ENCODE measurements at places on chromosomes 16 and 17.

DNA sequence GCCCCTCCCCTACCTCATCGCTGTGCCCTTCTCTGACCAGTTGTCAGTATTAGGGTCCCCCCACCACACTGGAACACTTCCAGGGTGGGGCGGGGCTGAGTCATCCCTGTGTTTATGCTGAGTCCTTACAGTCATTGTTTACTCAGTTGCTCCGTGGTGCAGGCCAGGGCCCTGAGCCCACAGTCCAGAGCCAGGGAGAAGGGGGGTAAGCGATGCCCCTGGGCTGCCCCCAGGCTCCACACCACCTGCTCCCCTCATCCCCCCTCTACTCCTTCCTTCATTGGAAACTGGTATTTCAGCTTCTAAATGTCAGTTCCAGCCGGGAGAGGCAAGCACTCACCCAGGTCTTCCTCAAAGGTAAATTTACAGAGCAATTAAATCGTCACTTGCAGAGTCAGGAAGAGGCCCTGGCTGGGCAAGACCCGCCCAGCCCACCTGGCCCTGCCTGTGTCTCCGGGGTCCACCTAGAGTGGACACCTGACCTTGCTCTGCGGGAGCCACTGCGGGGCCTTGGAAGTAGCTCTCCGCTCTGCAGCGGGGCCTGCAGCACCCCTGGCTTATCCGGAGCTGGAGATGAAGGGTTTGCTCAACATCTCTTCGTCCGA, 4.8 kb downstream of the ATP2A3 start:
- DNase-seq: no peak

DNA sequence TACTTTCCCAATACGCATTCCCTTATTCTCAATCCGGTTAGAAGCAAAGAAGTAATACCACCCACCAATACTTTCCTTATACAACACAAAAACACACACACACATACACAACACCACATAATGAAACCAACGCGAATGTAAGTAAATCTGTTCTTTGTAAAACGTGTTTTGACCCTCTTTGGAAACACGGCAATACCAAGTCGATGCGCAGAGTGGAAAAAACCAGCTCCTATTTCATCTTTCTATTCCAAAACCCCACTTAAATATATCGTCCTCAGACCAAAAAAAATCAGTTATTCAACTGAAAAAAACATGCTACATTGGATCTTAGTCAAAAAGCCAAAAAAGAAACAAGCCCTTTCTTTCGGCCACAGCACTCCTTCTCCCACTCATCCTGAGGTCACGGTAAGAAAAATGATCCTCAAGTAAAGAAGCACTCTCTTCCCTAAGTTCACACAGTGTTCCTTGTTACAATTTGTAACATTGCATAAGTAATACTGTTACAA, 31.0 kb upstream of the ARL4D start:
- DNase-seq: no peak

DNA sequence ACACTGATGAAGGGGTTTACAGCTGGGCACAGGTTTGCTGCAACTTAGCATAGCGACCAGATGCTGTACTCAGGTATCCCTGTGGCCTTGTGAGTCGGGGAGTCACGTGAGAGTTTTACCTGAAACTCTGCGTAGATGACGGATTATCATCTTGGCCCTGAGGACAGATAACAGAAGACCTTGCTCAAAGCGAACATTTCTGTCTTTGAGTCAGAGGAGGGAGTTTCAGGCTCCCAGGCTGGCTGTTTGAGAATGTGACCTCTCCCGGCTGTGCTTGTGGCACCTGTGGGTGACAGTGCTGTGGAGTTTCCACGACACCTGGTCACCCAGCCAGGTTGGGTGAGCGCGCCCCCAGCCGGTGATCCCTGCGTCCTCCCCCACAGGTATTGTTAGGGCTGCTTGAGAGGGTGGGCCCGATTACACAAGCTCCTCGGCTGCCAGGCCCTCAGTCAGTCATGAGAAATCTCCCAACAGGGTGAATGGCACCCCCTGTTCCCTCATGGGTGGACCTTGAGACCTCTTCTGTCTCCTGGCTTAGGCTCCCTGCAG, 44.4 kb upstream of the CRISPLD2 start:
- no peak for DNase-seq

DNA sequence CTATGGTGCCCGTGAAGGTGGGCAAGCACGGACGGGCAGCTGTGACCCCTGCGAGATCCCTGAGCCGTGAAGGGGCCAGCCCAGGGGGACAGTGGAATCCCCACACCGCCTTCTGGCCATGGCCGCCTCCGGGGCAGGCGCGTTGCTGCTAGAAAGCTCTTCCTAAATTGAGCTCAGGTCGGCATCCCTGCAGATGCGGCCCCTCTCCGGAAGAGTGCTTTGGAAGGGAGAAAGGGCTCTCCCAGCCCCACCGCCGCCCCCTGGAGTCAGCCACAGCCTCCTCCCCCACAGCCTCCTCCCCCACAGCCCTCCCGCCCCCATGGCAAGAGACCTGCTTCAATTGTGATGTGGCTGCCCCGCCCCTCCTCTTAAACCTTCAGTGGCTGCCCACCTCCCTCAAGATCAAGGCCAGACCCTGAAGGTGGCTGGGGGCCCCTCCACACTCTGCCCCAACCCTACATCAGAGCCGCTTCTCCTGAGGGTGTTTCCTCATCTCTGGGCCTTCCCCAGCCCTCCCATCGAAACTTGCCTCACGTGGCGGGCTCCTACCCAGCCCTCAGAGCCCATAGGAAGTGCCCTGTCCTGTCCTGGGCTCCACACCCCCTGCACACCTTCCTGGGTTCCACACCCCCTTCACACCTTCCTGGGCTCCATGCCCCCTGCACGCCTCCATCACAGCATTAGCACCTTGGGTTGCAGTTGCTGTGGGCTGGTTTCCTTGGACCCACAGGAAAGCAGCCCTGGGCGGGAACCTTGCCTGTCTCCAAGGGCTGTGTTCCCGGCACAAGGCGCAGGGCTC, 5.5 kb upstream of the CBFA2T3 start:
- DNase-seq: no peak

- DNase-seq: no peak
Measured at GRCh38 chr16:27579087-27579980, 29.4 kb downstream of the KATNIP start.

DNA sequence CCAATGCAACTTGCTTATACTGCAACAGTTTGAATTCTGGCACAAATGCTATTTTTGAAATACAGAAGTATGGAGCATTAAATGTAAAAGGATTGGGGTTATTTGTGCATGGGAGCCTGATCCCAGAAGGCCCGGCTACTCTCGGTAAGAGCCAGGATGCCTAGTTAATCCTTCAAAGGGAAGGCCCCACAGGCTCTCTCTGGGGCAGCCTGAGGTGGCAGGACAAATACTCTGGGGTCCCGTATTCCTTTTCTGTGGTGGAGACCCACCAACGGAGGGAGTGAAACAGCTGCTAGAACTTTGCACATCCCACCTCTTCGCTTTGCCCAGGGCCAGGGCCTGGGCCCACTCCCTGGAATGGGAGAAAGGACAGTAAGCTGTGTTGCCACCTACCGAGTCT, 30.4 kb downstream of the ERN1 start:
- no peak for DNase-seq

GRCh38 chr17:58399974-58400373, 17.4 kb downstream of the RNF43 start:
- no peak for DNase-seq

- DNase-seq: no peak
Measured at GRCh38 chr17:69404399-69404798, 10.1 kb upstream of the MAP2K6 start.

DNA sequence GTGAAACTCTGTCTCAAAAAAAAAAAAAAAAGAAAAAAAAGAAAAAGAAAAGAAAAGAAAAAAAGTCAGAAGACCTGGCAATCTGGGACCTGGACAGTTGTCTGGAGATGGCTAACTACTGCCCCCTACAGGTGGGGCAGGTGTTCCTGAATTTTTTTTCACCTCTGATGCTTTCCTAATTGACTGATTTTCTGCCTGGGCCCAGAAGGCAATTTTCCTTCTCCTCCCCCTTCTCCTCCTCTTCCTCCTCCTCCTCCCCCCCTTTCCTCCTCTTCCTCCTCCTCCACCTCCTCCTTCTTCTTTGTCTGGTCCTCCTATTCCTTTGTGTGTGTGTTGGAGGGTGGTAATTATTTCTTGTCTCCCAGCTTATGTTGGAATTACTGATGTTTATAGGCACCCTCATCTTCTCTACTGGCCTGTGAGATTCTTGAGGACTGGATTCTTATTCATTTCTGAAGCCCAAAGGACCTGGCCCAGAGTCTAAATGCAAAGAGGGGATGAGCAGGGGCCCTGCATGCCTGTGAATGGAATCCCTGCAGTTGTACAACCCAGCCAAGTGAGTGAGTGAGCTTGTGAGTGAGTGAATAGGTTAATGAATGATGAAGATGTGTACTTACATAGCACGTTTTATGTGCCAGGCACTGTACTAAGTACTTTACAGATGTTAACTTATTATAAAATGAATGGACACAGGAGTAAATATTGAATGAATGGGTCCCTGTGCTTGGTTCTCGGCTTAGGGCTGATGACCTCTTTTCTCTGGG, 26.9 kb downstream of the IRX5 start:
- DNase-seq: no peak

DNA sequence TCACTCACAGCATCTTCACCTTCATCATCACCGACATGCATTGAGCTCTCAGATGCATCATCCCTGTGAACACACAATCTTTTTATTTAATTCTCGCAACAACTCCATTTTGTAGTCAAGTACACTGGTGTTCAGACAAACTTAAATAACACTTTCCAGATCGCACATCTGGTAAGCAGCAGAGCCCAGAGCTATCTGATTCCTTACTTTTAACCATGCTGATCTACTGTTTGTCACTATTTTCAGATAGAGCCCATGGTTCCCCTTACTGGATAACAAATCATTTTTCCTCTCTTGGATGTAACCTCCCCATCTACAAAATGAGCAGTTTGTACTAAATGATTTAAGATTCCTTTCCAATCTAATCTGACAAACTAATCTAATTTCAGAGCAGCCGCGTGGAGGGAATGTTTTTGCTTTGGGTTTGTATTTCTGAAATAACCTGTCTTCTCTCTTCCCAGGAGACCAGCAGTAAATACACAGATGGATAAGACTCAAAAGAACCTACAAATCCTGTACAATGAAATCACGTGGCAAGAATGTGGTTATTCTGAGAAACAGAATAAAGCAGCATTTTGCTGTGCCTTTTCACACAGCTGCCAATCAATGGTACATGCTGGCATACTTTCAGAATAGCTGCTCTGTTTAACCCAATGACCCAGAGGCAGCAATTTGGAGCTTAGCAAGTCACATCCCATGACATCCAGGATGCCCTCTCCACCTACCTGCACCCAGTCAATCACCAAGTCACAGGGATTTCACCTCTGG, 72.9 kb upstream of the CCL2 start:
- no peak for DNase-seq

DNA sequence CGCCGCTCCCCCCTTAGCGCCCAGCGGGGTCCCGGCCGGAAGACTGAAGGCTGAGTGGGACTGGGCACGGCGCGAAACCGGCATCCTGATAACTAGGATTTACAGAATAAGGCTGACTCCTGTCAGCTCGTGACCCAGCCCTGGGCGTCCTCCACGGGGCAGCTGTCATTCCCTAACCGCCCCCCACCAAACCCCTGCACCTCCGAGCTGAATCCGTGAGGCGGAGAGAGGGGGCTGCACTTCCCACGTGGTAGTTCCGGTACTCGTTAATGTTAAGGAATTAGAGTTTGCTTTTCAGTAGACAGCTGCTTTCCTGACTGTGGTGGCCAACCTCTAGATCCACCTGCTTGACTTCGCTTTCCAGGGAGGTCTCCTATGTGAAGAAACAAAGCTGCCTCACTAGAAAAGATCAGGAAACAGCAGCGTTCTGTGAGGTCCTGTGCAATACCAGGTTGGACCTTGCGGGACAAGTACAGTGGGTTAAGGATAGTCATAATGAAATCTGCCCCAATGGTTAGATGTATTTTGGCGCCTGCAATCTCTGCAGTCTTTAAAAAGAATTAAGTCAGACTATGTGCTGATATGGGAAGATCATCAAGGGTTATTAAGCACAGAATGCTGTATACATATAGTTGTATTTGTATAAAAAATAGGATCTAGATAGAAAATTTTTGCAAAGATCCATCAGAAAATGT, 1.1 kb upstream of the WBP2 start:
- no peak for DNase-seq

DNA sequence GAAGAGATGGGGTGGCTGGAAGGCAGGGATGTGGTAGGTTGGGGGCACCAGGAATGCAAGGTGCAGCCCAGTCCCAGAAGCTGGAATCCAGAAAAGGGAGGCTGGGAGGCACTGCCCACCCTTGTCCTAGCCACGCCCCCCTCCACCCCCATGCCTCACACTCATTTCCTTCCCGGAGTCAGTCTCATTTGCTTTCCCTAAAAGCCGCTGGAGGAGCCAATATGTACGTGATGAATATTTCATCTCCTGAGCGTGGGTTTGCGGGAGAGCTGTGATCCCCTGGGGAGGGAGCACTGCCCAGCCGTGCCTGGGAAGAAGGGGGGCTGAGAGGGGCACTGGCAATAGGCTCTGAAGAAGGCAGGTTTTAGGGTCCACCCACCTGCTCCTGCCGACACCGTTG, 124.5 kb upstream of the LHX1 start:
- no peak for DNase-seq

DNA sequence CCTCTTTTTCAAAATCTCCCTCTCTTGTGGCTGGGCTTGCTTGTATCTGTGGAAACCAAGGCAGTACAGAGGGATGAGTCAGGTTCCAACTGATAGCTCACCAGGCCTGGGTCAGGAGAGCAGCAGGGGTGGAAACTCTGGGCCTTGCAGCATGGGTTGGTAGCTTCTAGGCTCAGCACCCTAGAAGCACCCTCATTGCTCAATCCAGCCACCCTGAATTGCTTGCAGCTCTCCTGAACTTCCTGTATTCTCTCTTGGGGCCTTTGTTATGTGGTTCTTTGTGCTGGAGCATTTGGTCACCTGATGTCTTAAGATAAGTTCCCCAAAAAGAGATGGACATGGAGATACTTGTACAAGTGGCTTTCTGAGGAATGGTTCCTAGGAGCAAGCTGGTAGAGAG, 169.4 kb downstream of the IRX5 start:
- DNase-seq: no peak

DNA sequence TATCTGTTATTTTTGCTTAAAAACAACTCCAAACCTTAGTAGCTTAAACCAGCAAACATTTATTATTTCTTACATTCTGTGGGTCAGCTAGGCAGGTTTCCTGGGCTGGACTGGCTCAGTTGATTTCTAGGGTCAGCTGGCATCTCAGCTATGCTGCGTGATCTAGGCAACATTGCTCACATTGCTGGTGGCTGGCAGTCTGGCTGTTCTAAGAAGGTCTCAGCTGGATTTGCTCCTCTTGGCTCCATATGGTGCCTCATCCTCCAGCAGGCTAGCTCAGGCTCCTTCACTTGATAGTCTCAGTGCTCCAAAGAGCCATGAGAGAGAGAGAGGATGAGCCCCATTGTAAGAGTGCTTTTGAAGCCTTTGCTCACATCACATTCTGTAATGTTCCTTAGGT, 470.6 kb upstream of the CDH5 start:
- DNase-seq: no peak
